Stimulated activated CD4-positive, alpha-beta T cell treated with anti-CD3 and anti-CD28 coated beads, Interleukin-4, amount 100 ng/mL, for 4 hours (primary cell): ENCODE measurements at places on chromosomes 5 and 9.

- DNase-seq, result peak; percentile 14
Observed at GRCh38 chr5:91556-92263, at the start of gene PLEKHG4B. TSS of gene PLEKHG4B (plus strand) at chr5:92168. CDS start at chr5:92232, 64 bp downstream.

GRCh38 chr5:151106043-151106442 lies 25.2 kb upstream of the TNIP1 start:
- no peak for DNase-seq

DNA sequence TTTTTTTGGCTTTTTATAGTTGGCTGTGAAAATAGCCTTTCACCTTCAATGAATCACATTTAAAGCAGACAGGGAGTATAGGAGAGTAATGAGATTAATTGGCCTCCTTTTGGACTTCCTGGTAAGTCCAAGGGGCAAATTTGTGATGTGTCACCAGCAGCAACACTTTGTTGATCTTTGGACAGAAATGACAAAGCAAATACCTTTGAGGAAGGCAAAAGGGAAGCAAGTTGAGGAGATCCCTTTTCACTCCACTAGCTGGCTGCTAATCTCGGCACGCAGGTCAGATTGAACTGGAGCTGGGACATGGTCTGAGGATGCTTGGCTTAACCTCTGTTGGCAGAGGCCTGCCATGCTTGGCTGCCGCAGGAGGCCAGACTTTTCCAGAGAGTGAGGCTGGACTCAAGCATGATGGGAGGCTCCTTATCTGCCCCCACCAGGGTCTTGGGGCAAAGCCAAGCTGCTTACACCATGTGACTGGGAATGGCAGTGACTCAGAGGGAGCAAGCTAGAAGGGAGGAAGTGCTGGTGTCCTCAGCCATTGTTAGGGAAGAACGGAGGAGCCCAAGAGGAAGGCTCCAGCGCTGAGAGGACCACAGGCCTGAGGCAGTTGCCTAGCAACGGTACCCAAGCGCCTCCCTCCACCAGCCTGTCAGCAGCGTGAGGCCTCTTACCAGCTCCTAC lies 174.5 kb upstream of the MAP1B start:
- DNase-seq, result no peak

- DNase-seq, result no peak
Observed at GRCh38 chr9:111839987-111840386, 45.2 kb upstream of the SHOC1 start.

GRCh38 chr9:134848504-134848903 lies 32.1 kb upstream of the FCN2 start:
- no peak for DNase-seq

GRCh38 chr9:137076636-137077009 lies 694 bp upstream of the UAP1L1 start:
- DNase-seq, result no peak

GRCh38 chr5:74017786-74018211 lies 391.8 kb downstream of the ARHGEF28 start:
- no peak for DNase-seq
